HCT116 (cell line): ENCODE measurements at places on chromosomes 1 and 21. TPM values are rescaled to one million over a fixed set of nuclear protein-coding genes. Genes with fewer than 3 reads are reported as not detected.

The DYNLT5 gene
- total RNA-seq, result not detected

DNA sequence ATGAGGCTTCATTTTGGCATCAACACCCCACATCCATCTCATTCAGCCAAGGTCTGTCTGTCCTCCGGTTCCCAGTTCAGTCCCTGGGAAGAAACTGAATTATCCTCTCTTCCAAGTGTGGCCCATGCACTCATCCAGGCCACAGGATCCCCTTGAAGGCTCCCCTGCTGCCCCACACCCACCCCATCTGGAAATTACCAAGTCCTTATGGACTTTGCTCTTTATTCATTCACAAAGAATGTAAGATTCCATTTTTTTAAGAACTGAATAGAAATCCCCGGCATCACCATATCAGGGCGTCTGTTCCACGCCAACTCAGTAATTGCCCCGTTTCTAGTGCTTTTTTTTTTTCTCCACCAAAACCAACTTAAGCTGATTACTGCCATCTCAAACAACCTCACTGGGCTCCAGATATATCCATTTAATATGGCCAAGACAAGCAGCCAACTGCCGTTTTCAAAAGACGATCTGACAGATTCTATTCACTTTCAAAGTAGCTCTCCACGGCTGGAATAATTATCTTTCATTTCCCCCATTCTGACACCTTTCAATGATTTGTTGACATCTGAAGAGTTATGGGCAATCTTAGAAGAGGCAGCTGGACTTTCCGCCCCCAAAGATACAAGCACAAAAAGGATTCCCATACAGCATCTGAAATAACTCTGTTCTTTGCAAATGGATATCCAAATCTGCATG is 55.9 kb downstream of the OLIG1 start:
- H3K27me3 ChIP-seq, result peaks cover 4% of the 10 kb centered on the region; the same call in 1 of the 2 replicates
- H3K36me3 ChIP-seq, result no peaks in the 10 kb centered on the region
- H3K27ac ChIP-seq, result no peak overlapping the region
- DNase-seq, result no peak
- H3K4me1 ChIP-seq, result no peaks in the 10 kb centered on the region
- no peak overlapping the region for H3K4me3 ChIP-seq

GRCh38 chr1:227785805-227786671 is 29.4 kb upstream of the PRSS38 start:
- H3K27me3 ChIP-seq, result no peaks in the 10 kb centered on the region
- no peak for DNase-seq
- H3K4me3 ChIP-seq, result no peak overlapping the region
- 0 out of 2 replicates have a peak, but pooled peaks cover 3% of the 10 kb centered on the region for H3K36me3 ChIP-seq
- no peak overlapping the region for H3K27ac ChIP-seq
- peaks cover 18% of the 10 kb centered on the region for H3K4me1 ChIP-seq

DNA sequence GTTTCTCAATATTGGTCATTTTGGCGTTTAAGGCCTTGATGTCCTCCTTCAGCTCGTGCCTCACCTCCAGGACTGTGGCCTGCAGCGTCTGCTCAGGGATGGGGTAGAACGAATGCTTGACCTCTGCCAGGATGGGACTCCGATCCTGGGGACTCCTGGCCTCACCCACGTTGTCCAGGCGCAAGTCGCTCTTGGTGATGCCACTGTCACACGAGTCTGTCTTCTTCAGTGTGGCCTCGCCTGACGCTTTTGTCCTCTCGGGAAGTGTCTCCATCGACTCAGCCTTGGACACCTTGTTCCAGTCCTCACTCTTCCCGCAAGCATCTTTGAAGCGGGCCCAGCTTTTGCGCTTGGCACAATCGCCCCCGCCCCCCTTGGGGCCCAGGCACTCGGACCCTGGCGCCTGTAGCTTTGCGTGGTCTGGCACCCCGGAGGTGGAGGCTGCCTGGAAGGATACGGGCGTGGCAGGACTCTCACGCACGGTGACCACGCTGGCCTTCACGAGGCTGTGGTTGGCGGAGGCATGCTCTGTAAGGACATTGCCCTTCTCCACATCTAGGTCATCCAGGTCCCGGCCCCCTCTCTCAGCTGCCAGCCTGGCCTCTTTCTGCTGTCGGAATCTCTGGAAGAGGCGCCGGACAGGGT is 354.8 kb downstream of the HHAT start:
- H3K27me3 ChIP-seq, result no peaks in the 10 kb centered on the region; the same call in 1 of the 2 replicates
- DNase-seq, result no peak
- no peak overlapping the region for H3K4me3 ChIP-seq
- H3K36me3 ChIP-seq, result no peaks in the 10 kb centered on the region

GRCh38 chr1:233432916-233433315 is 105.4 kb downstream of the MAP3K21 start:
- no peaks in the 10 kb centered on the region for H3K27me3 ChIP-seq
- no peaks in the 10 kb centered on the region for H3K4me1 ChIP-seq
- no peak for DNase-seq
- H3K36me3 ChIP-seq, result no peaks in the 10 kb centered on the region

DNA sequence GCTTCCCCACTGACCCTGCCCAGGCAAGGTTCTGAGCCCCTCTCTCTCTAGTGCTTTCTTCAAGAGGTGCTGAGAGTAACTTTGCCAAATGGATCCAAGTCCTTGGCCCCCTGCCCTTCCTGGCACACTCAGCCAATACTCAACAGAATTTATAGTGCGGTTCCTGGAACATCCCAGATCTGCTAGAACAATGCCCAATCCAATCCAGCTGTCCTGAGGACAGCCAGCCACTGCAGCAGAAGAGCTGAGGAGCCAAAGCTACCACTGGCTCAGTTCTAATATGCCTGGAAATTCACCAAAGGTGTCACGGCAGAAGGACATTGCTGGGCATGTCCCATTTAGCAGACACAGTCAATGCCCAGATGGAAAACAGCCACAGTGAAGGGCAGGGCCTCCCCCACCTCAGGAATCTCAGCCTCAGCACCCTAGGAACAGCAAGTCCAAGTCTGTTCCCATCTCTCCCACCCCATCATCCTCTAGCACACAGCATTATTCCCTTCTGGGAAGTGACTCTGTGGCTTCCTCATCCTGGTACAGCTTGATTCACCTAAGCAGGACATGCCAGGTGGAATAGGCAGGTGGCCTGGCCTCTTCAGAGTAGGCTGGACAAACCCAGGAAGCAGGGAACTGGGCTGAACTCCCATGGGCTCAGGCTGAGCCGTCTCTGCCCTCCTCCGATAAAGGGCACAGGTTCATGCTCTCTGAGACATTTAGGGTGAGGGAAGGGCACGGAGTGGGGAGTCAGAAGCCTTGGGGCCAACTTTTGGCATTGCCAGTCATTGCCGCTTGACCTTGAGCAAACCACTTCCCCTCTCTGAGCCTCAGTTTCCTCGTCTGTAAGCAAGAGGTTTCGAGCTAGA is 24.6 kb downstream of the PMVK start:
- no peaks in the 10 kb centered on the region for H3K4me1 ChIP-seq
- H3K27ac ChIP-seq, result no peak overlapping the region
- no peak overlapping the region for H3K4me3 ChIP-seq

- no peaks in the 10 kb centered on the region for H3K36me3 ChIP-seq
- DNase-seq, result no peak
- no peak overlapping the region for H3K4me3 ChIP-seq
- no peaks in the 10 kb centered on the region for H3K4me1 ChIP-seq
- H3K27me3 ChIP-seq, result no peaks in the 10 kb centered on the region
- no peak overlapping the region for H3K27ac ChIP-seq
Observed at GRCh38 chr1:230230948-230231773, 164.1 kb downstream of the GALNT2 start.
